ENCODE measurements at places on chromosomes 11 and 22.

GRCh38 chr11:7592711-7593110, 78.9 kb downstream of the PPFIBP2 start:
- DNase-seq = no peak

DNA sequence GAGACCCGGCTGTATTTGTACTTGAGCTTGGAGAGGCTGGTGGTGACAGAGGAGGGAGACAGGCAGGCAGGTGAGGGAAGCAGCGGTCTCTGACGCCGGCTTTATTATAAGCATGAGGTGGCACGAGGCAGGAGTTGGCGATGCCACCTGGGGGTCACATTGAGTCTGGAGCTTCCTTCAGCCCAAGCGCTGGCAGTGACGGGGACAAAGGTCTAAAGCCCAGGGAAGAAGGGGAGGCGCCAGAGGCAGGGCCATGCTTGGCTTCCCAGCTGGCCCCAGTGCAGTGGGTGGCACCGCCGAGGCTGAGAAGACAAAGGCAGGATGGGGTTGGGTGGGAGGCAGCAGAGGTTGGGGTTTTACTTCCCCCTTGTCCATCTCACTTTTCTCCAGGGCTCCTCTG, 4.5 kb downstream of the FXYD2 start:
- DNase-seq = no peak

DNA sequence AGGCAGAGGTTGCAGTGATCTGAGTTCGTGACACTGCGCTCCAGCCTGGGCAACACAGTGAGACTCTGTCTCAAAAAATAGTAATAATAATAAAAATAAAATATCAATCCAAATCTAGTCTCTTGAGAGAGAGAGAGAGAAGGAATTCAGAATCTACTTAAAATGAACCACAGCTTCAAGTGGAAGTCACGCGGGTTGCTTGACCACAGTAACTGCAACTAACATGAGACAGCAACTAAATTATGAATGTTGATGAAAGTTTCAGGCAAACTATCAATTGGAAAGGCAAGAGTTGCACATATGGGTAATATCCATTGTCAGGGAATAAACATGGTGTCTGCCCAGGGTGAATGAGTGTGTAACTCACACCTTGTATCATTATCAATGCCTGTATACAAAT, 12.5 kb downstream of the POU2AF2 start:
- no peak for DNase-seq

- DNase-seq = no peak
Measured at GRCh38 chr11:126329644-126330211, 25.8 kb upstream of the ST3GAL4 start.

DNA sequence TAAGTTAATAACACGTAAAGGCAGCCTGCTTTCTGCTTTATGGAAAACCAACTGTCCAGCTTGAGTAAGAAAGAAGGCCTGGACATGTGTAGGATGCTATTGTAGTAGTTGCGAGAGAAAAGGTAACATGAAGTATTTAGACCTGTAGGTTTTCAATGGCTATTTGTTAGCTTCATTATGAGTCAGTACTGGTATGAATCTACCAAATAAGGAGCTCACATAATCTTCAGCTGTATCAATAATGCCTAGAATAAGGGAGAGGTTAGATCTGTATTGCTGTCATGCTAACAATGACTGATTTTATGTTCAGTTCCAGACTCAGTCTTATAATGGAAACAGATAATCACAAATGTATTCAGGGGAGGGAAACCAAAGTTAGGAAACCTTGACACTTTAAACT, 550.3 kb downstream of the CNTN5 start:
- DNase-seq = no peak

GRCh38 chr11:67267188-67268080, 1.2 kb downstream of the GRK2 start:
- DNase-seq = no peak

GRCh38 chr11:121615501-121615900, 162.7 kb upstream of the SORL1-AS1 start:
- DNase-seq = no peak

GRCh38 chr11:28628412-28628811, 520.2 kb downstream of the METTL15 start:
- no peak for DNase-seq

DNA sequence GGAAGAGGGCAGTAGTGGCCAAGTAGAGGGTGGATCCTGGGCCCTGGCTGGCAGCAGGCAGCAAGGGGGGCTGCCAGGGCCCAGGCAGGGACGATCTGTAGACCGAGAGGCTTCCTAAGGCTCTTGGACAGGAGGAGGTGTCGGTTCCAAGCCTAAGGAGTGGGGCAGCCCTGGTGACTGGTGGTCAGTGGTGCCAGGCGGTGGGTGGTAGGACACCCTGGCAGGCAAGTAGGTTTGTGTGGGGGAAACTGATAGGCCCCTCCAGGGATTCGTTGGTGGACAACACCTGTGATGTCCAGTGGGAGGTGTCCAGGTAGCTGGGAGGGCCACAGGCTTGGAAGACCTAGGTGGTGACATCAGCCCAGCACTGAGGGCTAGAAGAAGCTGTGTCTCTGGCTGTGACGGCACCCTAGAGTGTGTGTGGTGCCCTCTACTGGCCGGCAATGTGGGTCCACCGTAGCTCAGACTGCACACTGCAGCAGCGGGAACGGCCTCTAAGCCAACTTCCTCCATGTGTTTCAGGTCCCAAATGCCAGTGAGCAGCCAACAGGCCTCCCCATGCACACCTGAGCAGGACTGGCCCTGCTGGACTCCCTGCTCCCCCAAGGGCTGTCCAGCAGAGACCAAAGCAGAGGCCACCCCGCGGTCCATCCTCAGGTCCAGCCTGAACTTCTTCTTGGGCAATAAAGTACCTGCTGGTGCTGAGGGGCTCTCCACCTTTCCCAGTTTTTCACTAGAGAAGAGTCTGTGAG, 9.4 kb upstream of the SAMM50 start:
- peak; percentile 60 for DNase-seq

- DNase-seq = no peak
Measured at GRCh38 chr11:15629690-15630321, 515.1 kb downstream of the INSC start.

DNA sequence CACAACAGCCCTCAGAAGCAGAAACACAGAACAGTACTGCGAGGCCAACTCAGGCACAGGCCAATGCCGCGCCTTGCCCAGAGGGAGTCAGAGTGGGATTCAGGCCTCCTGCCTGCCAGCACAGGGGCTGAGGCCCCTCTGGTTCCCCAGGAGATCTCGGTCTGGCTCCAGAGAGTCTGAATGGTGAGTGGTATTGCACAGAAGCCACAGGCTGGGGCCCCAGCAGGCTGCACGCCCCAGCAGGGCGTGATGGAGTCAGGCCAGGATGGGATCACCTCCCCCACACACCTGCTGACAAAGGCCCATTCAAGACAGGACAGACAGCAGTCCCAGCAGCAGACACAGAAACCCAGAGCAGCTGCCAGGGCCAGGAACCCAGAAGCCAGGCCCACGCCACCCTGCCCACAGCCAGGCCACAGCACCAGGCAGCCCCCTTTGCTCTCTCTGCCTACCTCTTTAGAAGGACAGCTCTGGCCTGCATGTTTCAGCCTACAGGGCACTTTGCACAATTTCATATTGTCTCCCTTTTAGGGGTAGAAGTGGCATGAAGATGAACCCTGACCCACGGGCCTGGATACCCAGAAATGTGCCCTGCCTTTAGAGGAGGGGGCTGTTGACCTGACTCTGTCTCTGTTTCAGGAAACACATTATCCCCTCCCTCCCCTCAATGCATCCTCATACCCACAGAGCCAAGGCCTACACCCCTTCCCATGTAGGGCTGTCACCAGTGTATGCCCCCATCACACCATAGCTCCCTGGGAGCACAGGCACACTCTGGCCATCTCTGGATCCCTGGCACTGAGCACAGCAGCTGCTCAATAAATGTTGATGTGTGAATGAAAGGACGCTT, 6.1 kb downstream of the FXYD6 start:
- no peak for DNase-seq

DNA sequence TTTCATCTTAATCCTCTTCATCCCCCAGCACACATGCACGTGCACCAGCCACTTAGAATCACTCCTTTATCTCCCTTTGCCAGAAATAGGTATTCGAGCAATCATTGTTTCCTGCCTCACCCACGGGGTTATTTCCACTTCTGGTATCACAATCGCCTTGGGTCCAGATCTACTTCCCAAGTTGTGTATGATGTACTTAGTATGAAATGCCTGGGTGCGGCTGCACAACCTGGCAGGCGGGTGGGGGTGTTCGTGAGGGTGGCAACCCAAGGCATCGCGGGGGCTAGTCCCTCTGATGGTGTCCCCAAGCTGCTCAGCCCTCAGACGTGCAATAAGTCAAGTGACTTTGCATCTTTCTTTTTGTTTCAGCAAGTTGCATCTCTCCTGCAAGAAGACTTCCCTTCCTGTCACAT, 475.6 kb downstream of the MIAT start:
- DNase-seq = no peak

- DNase-seq = no peak
Measured at GRCh38 chr22:27474112-27474571, 327.4 kb downstream of the MN1 start.

DNA sequence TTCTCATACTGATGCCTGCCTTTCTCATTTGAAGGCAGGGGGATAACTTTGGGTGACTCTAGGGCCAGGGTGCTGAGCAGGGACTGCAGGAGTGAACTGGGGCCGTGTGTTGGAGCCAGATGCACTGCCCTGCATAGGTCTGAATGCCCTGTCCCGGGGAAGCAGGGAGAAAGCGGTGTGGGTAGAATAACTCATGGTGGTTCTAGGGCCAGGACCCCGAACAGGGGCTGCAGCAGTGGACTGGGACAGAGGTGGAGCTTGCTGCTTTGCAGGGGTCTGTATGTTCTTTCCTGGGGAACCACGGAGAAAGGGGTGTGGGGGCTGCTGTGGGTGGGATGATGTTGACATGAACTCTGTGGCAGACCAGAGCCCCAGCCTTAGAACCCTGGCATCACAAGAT, 52.9 kb downstream of the GAB4 start:
- DNase-seq = no peak

- no peak for DNase-seq
Measured at GRCh38 chr11:68031144-68031464, 623 bp downstream of the NDUFS8 start.

- DNase-seq = no peak
Measured at GRCh38 chr22:43363315-43364168, 20.4 kb upstream of the SCUBE1 start.

DNA sequence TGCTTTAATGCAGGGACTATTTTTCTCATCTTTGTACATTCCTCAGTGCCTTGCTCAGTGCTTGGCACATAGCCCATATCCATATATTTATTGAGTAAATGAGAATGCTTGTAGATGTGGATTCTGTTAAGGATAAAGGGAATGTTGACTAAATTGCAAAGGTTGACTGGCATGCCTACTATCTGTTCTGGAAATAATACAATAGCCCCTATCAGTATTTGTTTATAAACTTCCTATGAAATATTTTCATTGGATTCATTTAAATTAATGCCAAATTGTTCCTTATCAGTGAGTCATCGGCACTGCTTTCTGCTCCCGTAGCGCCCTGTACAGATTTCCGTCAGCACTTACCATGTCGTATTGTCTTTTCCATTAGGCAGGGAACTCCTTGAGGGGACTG, 8.0 kb downstream of the RNF121 start:
- DNase-seq = no peak

GRCh38 chr11:112589155-112589554, 328.5 kb upstream of the PLET1 start:
- no peak for DNase-seq

DNA sequence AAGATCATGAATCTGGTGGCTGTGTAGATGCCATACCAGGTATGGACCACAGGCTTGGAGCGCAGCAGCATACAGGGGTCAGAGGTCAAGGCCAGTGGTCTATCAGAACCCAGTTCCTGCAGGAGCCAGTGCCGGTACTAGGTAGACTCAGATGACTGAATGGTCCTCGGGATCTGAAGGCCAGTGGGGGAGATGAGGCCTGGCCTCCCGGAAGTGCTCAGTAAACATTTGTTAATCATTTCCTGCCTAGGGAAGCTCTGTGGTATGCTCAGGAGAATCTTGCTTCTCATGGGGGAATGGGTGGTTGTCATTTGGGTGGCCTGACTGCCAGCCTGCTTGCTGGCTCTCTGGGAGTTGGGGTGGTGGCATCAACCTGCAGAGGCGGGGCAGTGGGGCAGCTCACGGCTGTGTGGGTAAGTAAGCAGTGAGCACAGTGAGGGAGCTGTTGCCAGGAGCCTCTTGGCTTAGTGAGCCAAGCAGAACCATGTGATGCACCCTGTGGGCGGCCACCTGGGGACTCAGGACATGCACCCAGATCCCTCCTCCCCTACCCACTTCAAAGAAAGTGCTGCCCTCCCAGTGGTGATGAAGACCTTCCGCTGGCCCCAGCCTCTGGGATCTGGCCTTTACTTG, 33.0 kb downstream of the PTPRJ start:
- DNase-seq = peak; percentile 36

GRCh38 chr22:24325105-24325757, 54.6 kb downstream of the SPECC1L start:
- no peak for DNase-seq

- DNase-seq = no peak
Measured at GRCh38 chr11:30586251-30587144, at the start of gene MPPED2. Gene MPPED2, minus strand, starts transcription at chr11:30586353. Its CDS starts 5,980 bp downstream, at chr11:30580373.

GRCh38 chr11:4194889-4195288, 100.3 kb downstream of the RRM1 start:
- no peak for DNase-seq

DNA sequence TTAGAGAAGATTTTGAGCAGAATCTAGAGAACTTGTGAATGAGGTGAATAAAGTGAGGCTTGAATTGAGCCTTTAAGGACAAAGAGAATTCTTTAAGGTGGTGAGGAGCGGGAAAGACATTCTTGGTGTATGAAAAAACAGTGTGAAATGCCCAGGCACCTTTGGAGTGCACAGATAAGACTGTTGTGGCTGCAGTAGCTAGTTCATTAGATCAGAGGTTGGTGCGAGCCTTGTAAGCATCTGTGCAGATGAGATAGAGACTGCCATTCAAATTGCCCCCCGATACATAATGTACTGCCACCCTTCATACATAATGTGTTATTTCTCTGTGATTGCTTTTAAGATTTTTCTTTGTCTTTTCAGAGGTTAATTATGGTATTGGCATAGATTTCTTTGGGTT, 31.3 kb downstream of the ATXN10 start:
- no peak for DNase-seq

GRCh38 chr22:33035272-33035863, 22.8 kb downstream of the SYN3 start:
- no peak for DNase-seq

GRCh38 chr11:67379061-67380058, 6.0 kb upstream of the CLCF1 start:
- DNase-seq = no peak
